ENCODE measurements at places on chromosomes 12 and 14.

DNA sequence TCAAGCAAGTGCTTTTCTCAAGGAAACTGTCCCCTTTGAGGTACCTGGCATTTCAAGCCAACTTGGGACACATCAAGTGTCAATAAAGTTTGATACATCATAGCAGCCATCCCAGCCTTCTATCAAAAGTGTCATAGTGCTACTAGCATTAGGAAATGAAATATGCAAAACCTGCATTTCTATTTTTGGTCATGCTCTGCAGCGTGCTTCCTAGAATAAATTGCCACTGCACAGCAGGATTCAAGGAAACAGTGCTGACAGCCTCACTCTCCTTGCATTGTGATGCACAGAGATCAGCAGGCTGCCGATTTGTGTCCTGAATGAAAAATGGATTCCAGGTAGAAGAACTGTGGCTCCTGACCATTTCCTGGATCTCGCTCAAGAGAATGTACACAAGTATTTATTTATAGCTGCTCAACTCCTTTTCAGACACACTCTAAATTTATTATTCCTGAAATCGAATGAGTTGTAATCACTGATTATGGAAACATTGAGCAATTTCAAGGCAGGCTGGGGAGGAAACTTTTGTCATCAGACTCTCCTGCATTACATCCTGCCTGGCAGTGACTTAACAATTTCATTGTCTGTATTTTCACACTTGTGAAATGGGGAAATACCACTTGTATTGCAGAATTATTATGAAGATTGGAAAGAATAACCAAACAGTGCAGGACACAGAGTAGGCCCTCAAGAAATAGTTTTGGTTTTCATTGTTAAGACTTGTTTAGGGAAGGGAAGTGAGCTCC lies 120.9 kb downstream of the SLC38A6 start:
- no peak for DNase-seq

DNA sequence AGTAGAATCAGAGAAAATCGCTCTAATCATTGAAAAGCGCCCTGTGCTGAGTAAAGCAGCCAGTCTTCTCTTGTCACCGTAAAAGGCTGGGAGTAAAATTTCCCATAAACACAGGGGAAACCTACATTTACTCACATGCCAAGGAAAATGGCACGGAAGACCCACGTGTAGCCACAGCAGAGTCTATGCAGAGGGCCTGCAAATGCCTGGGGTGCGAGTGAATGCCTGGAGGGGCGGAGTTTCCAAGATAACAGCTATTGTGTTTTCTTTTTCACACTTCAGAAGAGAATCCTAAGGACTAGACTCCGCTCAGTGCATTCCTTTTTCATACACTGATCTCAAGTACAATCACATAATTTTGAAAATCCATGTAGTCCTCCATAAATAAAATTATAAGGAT lies 159.9 kb upstream of the FOXN3 start:
- DNase-seq = no peak

GRCh38 chr14:50943943-50944646 lies at the start of gene PYGL:
TSS of gene PYGL (minus strand) at chr14:50944483. CDS start at chr14:50944403, 80 bp downstream.
- no peak for DNase-seq

DNA sequence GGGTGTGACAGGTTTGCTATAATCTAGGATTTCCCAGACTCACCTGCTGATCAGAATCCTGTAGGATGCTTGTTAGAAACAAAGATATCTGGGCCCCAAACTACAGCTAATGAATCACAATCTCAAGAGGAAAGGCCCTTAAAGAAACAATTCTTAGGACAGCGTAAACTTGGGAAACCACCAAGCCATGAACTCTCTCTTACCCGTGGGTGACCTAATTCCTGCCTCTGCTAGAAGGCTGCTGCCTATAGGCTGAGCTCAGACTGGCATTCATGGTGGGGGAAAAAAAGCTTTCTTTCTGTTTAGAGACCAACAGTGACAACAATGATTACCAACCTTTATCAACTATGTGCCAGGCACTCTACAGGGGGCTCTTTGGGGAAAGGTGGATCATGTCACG lies 213.9 kb upstream of the FKBP4 start:
- DNase-seq = no peak

GRCh38 chr12:107053709-107054108 lies 39.6 kb downstream of the CRY1 start:
- DNase-seq = no peak

DNA sequence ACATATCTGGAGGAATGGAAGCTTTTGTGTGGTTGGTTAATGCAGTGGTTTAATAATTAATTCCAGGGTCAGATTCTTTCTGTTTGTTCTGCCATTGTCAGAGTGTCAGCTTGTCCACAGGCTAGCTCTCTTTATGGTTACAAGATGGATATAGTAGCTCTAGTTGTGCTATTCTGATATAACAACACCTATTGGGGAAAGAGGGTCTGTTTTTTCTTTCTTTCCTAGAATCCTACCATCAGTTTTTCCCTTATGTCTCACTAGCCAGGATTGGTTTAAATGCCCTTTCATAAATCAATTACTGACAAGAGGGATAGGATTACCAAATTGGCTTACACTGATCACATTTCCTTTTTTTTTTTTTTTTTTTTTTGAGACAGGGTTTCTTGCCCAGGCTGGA lies 27.8 kb downstream of the CNOT2 start:
- DNase-seq = no peak

- no peak for DNase-seq
Measured at GRCh38 chr12:1469070-1469469, 125.3 kb downstream of the FBXL14 start.

DNA sequence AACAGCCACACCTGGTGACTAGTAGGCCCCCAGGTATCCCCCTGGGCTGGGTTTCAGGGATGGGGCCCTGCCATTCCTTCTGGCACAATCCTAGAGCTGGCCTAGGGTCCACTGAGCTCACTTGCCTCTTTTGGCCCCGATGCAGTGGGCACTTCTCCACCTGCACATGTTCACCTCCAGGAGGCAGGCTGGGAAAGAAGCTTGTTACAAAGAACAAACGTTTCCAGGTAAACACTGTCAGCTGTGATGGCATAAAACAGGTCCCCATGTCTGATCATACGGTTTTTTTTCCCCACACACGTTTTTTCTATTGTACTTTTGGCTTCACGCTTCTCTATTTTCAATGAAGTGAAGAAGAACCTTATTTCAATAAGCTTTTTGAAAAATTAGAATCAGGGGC lies 15.8 kb upstream of the HVCN1 start:
- no peak for DNase-seq

GRCh38 chr12:8544295-8544694 lies 3.6 kb upstream of the CLEC4E start:
- DNase-seq = peak; percentile 45
